Stimulated activated CD8-positive, alpha-beta memory T cell treated with anti-CD3 and anti-CD28 coated beads, Interleukin-15, amount 100 ng/mL, for 48 hours (primary cell): ENCODE measurements at places on chromosomes 6 and 20.

DNA sequence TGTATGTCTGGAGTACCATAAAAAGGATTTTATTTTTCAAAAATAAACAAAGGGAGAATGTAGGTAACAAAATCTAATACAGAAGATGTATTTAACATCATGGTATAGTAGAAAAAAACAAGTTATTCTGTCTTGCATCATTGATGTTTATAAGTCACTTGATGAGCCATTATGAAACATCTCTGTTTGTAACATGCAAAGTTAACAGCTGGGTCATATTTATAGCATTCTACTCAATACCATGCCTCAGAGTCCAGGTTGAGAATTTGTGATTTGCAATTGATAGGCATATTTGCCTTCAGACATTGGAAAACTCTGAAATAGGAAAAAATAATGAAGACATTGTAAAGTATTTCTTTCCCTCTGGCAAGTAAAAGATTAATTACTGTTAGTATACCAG, 52.3 kb upstream of the IL20RA start:
- DNase-seq, result no peak

DNA sequence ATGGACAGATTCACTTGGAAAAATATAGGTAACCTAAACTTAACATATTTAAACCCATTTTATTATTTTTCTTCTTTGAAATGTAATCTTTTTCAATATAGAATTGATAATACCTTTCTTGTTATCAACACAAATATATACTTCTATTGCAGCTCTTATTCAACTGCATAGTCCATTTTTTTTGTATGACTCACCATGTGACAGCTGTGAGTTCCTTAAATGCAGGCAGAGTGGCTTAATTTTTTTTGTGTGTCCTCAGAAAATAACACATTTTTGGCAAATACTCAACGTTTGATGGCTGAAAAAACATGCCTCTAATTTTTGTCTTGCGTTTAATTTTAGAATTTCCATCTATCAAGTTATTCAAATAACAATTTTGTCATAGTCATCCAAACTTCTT, 454.8 kb downstream of the PHF3 start:
- no peak for DNase-seq

- DNase-seq, result no peak
These were observed 30.8 kb downstream of the NHSL1 start for GRCh38 chr6:138468320-138469015.

GRCh38 chr6:10886691-10887502, at the start of gene SYCP2L:
SYCP2L (plus strand) TSS chr6:10887052; CDS start chr6:10887127, 75 bp downstream.
- DNase-seq, result peak; percentile 18

GRCh38 chr6:149884215-149884614, 13.7 kb downstream of the RAET1E start:
- DNase-seq, result no peak

DNA sequence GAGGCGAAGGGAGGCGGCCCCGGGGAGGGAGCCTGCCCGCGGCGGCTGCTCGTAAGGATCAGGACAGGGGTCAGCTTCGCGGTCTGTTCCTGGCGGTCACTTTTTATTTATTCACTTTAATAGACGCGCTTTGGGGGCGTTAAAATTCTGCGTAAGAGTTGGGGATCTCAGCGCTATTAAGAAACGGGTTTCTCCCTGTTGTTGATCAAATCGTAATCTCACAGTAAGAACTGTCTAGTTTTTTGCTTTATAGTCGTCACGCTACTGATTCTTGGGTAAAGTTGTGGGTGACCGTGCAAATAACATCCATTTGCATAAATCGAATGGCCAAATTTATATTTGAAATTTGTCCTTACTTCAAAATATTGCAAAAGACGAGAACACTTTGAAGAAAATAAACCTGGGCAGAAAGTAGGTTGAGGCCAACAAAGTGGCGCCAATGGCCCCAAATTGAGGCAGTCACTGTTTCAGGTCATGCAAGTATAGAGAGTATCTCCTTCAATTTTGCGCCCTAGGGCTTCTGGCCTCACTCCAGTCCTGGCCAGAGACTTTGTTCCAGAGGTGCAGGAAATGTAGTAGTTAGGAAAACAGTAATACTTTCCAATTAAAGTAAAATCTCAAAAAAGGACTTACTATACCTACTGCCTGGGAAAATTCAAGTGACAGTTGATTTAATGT, 963 bp upstream of the RMND1 start:
- DNase-seq, result no peak

DNA sequence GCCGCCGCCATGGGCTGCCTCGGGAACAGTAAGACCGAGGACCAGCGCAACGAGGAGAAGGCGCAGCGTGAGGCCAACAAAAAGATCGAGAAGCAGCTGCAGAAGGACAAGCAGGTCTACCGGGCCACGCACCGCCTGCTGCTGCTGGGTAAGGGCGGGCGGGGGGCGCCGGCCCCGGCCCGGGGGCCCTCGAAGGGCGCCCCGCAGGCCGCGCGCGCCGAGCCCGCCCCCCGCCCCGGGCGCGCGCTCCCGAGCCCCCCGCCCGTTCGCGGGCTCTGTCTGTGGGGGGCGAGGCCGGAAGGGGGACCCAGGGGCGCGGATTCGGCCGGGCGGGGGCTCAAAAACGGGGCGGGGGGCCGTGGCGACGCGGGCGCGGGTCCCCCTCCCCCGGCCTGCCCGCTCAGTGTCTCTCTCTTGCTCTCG, 39.2 kb downstream of the GNAS start:
- DNase-seq, result no peak

- DNase-seq, result no peak
These were observed 3.4 kb downstream of the SCUBE3 start for GRCh38 chr6:35216851-35217811.
